ENCODE measurements at places on chromosomes 16 and 17.

DNA sequence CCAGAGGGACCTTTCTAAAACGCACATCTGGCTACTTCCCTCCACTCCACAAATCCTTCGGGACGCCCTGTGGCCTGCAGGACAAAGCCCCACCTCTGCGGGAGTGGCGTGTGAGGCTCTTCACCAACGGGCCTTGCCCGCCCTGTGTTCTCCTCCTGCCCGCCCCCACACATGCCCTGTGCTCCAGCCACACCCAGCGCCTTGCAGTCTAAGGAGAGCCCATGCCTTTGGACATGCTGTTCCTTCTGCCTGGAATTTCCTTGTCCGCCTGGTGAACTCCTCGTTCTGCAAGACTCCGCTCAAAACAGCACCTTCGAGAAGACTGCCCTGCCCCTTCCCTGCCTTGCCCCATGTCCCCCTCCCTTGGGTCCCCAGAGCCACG is 7.4 kb downstream of the ELOB start:
- no peak for DNase-seq

DNA sequence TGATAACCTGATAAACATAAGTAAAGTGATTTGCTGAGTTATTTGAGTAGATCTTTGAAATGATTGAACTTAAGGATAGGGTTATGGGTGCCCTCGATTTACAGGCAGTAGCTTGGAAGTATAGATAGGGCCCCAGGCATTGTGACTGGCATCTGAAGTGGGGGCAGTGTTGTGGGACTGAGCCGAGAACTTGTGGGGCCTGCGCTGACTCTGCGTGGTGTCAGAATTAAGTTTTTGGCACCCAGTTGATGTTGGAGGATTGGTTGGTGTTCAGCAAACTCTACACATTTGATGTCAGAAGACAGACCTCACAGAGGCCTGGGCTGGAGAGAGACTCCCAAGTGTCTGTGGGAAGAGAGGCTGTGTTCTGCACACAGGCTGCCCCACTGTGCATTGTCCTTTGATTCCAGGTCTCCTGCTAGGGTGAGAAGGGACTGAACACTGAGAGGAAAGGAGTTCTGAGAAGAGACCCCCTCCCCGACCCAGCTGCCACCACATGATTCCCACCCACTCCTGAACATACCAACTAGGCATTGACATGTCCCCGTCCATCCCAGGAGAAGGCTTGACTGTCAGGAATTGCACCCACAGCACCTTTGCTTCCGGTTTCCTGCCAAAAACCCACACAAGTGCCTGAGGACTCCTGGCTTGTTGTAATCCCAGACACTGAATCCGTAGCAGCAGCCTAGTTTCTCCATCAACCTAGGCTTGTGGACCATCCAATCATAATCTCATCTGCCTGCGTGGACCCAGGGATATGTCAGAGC is 4.5 kb downstream of the ZNF267 start:
- DNase-seq: no peak

DNA sequence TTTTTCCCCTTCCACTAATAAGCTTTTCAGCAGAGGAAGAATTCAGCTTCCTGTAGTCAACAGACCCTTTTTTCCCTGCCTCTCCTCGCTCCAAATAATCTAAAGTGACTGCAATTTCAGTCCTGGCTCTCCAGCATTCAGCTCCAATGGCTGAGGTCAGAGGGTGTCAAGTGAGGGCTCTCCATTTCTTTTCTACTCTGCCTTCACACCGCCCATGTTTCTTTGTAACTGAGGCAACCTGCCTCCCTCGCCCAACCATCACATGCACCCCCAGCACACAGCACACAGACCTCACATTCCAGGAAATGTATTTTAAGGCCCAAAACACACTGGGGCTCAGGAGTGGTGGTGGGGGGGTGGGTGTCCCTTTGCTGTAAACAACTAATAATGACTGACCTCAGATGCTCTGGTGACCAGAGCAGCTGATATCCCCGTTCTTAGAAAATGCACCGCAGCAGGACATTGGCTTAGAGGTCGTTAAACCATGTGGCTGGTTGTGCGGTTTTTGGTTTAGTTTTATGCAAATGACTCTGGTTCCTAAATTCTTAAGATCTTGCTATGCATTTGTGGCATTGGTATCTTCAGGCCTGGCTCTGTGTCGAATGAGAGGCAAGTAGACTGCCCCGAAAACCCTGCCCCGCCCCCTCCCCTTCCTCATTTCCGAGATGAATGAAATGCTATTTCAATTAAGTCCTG is 203.6 kb downstream of the ZFHX3 start:
- DNase-seq: no peak

DNA sequence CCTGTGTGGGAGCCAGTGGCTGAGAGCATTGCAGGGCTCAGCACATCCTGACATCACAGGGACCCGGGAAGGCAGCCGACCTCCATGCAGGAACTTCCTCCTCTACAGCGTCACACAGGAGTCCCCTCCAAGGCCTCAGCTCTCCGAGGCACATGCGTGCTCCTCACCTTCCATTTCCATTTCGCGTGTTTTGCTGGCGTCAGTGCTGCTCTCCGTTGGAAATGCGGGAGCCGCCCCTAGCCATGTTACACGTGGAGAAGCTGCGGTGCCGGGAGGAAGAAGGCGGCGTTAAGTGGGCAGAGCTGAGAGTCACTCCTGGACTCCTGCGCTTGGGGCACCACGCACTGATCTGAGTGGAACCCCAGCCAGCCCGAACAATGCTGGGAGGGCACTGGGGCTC is 25.2 kb upstream of the CRISPLD2 start:
- DNase-seq: no peak

- DNase-seq: no peak
These were observed 11.0 kb upstream of the CAPNS2 start for GRCh38 chr16:55555436-55555835.

GRCh38 chr17:58595194-58595792 is 80.9 kb upstream of the MTMR4 start:
- no peak for DNase-seq

DNA sequence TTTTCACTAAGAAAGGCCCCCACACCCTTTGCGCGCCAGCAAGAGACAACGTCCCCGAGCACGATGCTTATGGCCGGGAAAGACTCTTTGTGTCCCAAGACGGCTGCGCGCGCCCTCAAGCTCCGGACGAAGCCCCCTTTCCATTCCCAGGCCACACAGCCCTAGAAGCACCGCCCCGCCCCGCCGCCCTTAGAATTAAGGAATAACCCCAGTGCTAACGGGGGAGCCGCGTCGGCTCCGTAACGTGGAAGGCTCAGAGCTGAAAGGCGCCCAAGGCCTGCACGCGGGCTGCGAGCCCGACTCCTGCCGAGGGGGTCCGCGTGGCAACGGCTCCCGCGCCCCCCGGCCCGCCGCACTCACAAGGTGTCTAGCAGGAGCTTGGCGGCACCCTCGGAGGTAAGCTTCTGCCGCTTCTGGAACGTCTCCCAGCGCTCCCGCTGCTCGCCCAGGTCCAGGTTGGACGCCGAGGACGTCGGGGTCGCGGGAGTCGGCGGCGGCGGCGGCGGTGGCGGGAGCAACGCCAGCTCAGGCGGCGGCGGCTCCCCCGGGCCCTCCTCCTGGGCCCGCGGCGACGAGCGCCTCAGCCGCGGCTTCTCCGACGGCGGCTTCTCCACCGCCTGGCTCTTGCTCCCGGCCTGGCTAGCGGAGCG is 477 bp downstream of the CENPV start:
- DNase-seq: peak; percentile 41

- DNase-seq: peak; percentile 48
These were observed 178.3 kb downstream of the MRTFB start for GRCh38 chr16:14249291-14250032.

- no peak for DNase-seq
These were observed 189.7 kb downstream of the SNX29 start for GRCh38 chr16:12166271-12166670.

DNA sequence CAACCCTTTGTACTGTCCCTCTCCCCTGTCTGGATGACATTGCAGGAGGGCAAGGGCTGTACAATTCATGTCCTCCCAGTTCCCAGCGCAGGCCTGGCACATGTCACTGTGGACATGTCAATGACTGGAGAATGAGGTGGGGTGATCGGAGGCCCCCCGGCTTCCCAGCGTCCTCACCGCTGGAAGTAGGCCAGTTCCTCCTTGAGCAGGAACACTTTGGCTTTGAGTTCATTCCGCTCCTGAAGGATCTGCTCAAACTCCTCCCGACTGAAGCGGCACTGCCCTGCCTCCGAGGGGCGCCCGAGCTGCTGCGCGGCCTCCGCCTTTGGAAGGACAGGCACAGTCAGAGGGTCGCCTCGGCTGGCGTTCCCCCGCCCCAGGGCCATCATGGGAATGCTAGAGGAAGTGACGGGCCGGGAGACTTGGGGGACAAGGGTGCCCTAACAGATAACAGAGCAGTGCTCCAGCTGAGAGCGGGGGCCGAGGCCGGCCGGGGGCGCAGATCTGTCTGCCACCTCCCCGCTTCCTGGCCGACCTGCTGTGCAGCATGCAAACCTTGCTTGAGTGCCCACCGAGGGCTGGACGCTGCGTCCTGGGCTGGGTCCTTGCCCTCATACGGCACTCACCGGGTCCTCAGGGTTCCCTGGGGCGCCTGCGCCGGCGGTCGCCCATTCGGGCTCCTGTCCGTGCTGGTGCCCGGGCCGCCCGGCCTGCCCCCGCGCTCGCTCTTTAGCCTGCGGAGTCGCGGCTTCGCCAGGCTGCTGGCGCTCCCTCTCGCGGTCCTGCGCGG is 1.3 kb downstream of the RILP start:
- DNase-seq: no peak

DNA sequence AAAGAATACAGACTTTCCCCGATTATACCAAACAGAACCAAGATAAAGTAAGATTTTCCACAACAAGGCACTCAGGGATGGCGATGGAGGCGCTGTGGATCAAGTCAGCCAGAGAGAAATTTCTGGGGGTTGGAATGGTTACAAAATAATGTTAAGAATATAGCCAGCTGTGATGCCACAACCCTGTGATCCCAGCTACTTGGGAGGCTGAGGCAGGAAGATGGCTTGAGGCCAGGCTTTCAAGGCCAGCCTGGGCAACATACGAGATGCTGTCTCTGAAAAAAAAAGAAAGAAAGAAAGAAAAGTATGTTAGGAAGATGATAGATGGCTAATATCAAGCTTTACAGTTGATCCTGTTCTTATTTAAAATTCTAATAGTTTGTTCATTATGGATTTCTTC is 10.6 kb upstream of the ALOX12 start:
- no peak for DNase-seq

DNA sequence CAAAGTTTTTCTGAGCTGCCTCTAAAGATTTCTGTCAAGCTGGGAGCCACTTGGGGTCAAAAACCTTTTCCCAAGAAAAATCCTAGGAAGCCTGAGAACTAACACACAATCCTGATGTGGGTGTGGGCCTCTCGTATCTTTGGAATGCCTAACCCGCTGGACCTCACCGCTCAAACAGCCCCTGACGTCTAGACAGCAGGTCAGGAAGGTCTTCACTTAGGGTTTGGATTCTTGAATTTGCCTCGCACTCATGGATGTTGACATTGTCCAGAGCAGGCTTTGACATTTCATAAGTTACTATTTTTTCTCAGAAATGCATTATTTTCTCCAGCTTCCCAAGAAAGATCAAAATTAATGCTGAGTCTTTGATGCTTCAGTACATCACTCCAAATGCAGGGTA is 18.9 kb downstream of the TEX2 start:
- DNase-seq: no peak
